Kasumi-1 (cell line): ENCODE measurements at places on chromosomes 4 and X.

DNA sequence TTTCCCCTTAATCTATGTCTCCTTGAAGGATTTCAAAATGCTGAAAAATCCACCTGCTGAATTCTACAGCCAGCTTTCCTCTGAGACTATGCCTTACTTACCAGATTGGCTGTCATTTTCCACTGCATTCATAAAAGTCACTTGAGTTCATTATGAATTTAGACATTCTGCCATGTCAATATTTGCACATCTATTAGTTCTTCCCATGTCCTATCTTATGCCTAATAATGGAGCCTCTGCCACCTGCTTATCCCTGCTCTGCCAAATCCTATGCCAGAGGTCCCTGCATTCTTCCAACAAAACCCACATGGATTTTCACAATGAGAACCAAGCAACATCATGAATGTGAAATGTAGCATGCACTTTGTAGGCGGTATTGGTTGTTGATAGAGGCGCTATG, 42.6 kb downstream of the GASK1B start:
- no peak for DNase-seq

GRCh38 chr4:155973639-155974475, 20.2 kb upstream of the CTSO start:
- DNase-seq, result no peak

- no peak for DNase-seq
Measured at GRCh38 chrX:114049063-114049462, 534.8 kb upstream of the HTR2C start.

DNA sequence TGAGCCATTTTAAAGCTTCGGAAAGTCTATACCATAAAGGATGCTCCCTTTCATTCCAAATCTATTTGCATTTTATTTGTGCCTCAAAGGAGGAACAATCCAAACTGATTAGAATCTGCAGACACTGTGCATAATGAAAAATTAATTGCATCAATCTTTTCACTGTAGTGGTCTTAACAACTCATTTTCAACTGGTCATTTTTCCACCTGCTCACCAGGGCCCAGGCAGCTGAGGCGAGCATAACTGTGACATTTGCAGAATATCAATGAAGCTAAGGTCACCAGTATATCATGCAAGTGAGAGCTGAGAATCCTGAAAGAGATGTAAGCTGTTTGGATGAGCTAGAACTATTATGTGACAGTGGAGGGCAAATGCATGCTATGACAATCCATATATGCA, 387.3 kb upstream of the TECRL start:
- DNase-seq, result no peak

DNA sequence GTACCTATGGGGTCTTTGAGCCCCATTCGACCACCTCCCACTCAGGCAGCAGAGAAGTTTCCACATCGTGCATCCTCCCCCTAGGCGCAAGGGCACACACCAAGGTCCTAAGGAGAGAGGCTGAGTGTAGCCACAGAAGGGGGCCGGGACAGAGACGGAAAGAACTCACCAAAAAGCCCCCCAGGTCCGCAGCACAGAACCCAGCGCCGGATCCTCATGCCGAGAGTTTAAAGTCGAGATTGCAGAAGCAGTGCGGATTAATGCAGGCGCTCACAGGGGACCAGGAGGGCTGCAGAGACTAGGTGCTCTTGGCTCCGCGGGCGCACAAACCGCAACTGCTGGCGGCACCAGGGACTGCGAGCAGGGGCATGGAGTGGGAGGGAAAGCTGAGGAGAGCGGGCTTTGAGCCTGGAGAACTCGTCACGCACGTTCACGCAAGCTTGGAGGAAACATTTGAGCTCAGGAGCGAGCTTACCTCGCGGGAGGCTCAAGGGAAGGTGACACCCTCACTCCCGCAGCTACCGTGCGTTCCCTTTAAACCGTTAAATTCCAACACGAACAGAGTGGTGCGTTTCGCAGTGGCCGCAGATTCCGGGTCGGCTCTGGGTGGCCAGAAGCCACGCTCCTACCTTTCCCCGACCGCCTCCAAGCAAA, 8.5 kb downstream of the NKX3-2 start:
- no peak for DNase-seq

DNA sequence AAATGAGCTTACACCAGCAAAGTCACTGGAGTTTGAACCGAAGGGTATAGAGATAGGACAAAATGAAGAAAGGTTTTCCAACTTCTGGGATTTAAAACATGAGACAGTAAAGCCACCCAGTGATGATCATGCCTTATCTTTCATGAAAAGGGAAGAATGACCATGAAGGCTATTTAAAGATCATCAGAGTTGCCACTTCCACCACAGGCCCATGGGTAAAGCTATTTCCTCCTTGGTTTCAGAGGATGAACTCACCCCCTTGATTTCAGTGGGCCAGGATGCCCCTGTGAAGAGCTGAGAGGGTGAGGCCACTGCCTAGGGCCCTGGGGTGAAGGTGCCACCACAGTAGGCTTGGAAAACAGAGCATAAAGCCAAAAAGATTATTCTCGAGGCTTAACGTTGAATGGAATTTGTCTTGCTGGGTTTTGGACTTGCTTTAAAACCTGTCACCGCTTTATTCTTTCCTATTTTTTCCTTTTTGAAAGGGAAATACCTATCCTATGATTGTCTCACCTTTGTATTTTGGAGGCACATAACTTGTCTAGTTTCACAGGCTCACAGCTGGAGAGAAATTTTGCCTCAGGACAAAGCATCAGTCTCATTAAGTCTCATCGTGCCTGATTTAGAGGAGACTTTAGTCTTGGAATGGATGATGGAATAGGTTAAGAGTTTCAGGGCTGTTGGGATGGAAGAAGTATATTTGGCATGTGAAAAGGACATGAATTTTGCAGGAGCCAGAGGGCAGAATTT, 254.0 kb downstream of the SNCA start:
- no peak for DNase-seq

DNA sequence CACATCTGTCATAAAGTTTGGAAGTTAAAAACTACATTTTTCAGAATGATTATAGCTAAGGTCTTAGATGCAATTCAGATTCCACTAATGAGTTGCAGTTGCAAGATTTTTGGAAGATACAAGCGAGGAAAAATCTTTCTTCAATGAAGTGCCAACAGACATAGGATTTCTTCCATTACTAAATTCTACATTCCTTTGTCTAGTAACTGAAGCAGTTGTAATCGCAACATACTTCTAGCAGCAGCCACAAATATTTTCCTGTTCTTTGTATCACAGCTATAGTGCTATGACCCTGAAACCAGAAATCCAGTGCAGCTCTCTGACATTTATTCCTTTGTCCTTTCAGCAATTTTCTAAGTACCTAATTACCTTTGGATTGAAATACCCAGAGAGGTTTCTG, 225.2 kb upstream of the SLIT2 start:
- no peak for DNase-seq

GRCh38 chr4:152870606-152871005, 65.5 kb upstream of the FHDC1 start:
- DNase-seq, result no peak

- no peak for DNase-seq
Measured at GRCh38 chr4:38821739-38822138, 17.1 kb upstream of the TLR1 start.

GRCh38 chrX:31747411-31747810, 675.6 kb upstream of the FTHL17 start:
- no peak for DNase-seq

DNA sequence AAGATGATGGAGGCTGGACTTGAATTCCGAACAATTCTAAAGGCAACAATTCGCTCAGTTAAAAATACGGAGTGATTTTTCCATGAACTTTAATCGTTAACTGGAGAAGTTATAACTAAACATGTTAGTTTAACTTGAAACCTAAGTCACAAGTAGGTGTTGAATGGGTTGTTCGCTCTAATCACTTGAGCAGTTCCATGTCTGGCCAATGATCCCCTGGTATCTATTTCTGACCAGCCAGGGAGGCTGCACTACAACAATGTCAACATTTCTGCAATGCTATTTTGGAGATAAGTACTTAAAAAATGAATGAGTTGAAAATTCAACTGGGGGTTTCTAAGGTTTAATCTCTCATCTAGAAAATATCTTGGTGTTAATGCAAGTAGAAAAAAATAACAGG, 112.5 kb downstream of the NR3C2 start:
- DNase-seq, result no peak

GRCh38 chr4:99061048-99061700, 27.4 kb downstream of the ADH5 start:
- DNase-seq, result no peak

DNA sequence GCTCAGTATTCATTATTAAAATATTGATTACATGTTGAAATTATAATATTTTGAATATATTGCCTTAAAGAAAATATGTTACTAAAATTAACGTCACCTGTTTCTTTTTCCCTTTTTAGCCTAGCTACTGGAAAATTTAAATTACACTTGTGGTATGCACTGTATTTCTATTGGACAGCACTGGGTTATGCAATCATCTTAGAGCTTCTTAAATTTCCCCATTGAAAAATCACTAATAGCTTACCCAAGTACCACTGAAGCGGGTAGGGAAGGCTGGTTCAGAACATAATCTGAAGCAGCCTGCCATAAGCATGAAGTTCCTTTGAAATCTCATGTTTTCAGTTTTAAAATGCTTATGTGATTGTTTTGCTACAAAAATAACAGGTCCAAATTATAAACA, 49.5 kb upstream of the TFDP3 start:
- DNase-seq, result no peak

DNA sequence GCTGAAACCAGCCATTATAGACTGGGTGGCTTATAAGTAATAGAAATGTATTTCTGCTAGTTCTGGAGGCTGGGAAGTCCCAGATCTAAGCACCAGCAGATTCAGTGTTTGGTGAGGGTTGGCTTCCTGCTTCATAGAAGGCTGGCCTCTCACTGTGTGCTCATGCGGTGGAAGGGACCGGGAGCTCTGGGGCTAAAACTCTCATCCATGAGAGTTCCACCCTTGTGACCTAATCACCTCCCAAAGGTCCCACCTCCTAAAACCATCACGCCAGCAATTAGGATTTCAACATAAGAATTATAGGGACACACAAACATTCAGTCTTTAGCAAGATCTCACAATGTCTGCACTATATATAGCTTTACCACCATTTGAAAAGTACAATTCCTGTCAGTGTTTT, 215.2 kb downstream of the CBR4 start:
- no peak for DNase-seq

- DNase-seq, result no peak
Measured at GRCh38 chr4:5118994-5119835, 67.9 kb downstream of the STK32B start.

DNA sequence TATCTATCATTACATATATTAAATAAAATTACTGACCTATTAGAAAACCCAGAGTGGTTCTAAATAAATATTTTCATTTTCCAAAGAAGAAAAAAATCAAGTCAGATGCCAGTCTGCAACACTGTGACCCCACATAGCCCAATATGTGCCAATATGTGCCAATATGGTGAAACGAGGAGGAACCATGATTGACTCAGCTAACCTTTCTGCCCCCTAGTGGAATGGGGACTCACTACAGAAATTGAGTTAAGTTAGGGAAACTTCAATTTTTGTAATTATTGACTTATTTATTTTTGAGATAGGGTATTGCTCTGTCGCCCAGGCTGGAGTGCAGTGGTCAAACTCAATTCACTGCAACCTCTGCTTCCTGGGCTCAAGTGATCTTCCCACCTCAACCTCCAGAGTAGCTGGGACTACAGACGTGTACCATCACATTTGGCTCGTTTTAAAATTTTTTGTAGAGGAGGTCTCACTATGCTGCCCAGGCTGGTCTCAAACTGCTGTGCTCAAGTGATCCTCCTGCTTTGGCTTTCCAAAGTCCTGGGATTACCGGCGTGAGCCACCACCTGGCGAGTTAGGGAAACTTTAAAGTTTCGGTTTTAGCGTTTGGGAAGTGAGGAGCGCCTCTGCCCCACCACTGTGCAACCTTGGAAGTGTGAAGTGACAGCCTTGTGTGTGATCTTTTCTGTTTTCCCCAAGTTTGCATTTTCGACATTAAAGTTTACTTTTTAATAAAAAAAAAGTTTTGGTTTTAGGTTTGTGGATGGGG, 116.8 kb upstream of the SHISA3 start:
- DNase-seq, result peak; percentile 42

GRCh38 chrX:15299941-15300851, 15.2 kb downstream of the ASB11 start:
- peak; percentile 22 for DNase-seq

DNA sequence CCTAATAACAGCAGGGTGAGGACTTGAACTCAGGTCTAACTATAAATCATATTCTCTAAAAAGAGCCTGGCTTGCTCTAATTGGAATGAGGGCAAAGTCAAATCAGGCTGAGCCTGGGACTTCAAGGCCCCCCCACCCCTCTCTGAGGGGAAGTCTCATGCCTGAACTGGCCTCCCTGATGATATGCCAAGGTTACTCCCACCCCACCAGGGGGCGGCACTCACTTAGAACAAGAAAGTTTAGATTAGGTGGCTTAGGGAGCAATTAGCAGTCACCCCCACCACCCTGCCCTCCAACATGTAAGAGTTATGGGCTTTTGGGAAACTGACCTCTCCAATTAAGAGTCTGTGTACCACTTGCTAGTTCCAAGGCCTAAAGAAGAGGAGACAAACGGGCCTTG, 2.7 kb downstream of the FOXO4 start:
- peak; percentile 79 for DNase-seq

DNA sequence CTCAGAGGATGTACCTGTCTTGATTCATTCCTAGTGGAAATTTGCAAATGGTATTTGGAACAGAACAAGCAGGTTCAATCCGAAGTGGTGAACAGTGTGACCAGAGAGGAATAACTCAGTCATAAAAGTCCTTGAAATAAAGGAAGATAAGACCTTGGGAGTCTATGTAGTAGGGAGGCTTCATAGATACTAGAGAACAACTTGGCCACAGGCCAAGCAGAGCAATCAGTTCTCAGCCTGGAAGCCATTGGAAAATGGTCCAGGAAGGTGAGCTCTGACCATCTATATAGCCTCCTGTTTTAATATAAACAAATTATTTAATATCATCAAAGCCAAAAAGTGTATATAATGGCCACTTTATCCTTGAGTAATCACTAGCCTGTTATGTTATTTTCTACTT, 11.3 kb downstream of the TXK start:
- DNase-seq, result no peak

GRCh38 chr4:159171287-159171686, 68.4 kb downstream of the RAPGEF2 start:
- DNase-seq, result no peak

DNA sequence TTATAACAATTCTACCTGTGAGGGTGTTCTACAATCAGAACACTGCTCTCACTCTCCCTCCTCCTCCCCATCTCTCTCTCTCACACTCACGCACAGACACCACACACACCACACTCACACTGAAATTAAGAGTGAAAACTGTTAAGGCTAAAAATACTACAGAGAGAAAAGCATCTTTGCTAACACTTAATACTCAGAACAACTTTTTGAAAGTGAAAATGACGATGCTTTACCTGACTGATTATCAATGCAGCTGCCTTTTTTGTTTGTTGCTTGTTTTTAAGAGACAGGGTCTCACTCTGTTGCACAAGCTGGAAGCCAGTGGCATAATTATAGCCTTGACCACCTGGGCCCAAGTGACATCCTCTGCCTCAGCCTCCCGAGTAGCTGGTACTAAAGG, 222.4 kb downstream of the APBB2 start:
- no peak for DNase-seq
